ENCODE measurements at places on chromosomes 16 and 17.

DNA sequence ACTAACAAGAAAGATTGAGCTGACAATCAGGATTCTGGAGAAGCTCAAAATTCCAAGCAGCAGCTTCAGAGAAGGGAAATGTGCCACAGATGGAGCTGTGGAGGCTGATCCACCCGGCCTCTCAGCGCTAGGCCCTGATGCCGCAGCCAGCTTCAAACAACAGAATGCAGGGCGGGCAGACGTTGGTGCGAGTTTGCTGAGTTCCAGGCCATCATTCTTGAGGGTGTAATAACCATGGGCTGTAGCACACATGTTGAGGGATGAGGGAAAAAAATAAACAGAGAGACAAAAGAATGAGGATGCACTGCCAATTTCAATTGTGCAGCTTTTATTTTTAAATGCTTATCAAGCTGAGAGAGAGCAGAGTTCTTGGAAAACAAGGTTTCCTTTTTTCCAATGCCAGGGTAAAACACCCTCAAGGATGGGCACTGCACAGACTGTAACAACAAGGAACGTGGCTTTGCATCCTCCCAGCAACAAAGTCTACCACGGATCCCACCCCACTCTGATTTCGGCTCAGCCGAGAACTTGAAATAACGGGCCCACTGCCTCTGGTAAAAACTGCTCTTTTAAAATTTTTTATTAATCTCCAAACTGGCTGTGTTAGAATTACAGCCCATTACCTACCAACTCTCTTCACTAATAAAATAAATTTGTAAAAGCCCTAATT is 90.2 kb downstream of the SMG6 start:
- DNase-seq: no peak

- DNase-seq: no peak
Observed at GRCh38 chr16:85010446-85010930, 847 bp downstream of the ZDHHC7 start.

DNA sequence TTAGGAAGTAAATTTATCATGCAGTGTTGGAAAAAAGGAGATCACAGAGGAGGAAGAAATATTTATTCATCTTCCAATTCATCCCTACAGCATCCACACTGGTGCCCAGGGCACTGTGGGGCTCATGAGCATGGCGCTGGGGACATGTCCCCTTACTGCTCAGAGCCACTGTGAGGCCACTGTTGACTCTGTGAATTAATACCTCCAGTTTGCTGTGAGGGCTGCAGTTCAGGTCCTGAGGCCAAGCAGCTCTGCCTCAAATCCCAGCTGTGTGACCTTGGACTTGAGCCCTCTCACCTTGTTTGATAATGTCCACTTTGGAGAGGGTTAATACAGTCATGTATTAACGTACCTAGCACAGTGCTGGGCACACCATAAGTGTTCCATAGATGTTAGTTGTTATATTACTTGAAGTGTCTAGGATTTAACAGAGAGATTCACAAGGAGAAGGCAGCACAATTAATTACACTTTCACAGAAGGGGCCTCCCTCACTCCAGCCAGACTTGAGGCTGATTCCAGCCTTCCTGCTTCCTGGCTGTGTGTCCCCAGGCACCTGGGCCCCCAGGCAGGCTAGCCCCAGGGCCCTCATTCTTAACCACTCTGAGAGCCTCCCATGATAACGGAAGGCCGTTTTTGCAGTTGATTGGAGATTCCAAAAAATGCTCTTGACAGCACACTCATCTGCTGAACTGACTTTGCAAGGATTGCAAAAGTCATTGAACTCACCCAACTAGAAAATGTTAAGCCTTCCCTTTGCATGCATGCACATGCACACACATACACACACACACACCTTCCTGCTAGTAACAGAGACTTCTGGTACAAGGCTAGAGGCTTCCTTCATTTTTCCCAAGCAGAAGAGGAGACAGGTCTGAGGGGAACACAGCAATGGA is 29.4 kb downstream of the KATNIP start:
- DNase-seq: no peak

GRCh38 chr17:1709403-1709951 is 700 bp downstream of the TLCD2 start:
- no peak for DNase-seq

DNA sequence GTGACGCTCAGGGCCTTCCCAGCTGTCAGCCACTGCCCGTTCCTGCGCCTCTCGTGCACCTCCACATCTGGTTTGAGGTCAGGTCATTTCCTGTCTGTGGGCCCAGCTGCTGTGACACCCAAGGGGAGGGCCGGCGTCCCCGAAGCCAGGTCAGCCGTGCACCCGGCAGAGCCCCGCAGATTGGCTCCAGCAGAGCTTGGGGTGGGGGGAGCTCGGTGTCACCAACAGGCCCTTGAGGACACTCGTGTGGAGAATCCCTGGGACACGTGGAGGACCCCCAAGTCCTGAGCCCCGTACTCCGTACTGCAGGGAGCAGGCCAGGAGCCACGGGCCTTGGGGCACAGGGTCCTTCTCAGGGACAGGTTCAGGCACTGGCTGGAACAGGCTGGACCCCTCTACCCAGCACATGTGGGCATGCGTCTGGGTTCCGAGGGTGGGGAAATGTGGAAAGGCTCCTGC is 4.8 kb downstream of the SPATA2L start:
- DNase-seq: no peak

GRCh38 chr16:60166111-60166510 is 1432.0 kb upstream of the GOT2 start:
- no peak for DNase-seq

DNA sequence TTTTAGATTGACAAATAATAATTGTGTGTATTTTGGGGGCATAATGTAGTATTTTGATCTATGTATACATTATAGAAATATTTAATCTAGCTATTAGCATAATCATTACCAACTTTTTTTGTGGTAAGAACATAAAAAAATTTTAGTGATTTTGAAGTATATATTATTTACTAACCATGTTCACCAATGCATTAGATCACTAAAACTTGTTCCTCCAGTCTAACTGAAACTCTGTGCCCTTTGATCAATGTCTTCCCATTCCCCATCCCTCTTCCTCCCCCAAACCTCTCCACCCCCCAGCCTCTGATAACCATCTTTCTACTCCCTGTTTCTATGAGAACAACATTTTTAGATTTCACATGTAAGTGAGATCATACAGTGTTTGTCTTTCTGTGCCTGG is 8.5 kb downstream of the EFCAB13 start:
- no peak for DNase-seq

GRCh38 chr16:75289189-75289588 is 37.8 kb upstream of the BCAR1 start:
- no peak for DNase-seq

- no peak for DNase-seq
Observed at GRCh38 chr17:43463241-43463640, 20.5 kb upstream of the DHX8 start.

- no peak for DNase-seq
Observed at GRCh38 chr16:28491230-28491969, 474 bp downstream of the CLN3 start.

- DNase-seq: no peak
Observed at GRCh38 chr17:65013613-65014391, 42.7 kb downstream of the GNA13 start.

DNA sequence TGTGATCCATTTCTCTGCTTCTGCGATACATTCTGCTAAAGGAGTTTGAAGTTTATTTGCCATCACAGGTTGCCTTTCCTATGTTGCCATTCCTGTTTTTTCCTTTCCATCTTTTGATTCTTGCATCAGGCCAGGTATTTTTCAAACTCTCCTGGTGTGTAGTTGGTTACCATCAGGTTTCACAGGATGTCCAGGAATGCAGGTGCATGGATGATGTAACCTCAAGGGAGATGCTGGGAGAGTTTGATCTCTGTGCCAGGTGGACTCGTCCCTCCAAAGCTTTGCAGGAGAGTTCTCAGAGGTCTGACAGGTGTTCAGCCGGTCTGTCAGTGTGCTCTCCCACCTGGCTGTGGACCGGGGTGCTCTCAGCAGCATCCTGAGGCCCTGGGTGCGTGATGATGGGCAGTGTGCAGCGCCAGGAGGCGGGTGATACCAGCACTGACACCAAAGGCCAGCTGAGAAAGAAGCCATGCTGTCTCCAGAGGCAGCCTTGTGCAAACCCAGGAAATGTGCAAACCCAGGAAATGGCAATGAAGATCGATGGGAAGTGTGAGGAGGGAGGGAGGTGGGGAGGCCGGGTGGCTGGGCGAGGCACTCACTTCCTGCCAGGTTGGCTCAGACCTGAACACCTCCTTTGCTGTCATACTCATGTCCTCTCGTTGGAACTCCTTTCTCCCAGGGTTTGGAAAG is 1.7 kb downstream of the ATP2C2 start:
- DNase-seq: no peak

- no peak for DNase-seq
Observed at GRCh38 chr16:86211800-86212199, 298.5 kb upstream of the FOXF1 start.

DNA sequence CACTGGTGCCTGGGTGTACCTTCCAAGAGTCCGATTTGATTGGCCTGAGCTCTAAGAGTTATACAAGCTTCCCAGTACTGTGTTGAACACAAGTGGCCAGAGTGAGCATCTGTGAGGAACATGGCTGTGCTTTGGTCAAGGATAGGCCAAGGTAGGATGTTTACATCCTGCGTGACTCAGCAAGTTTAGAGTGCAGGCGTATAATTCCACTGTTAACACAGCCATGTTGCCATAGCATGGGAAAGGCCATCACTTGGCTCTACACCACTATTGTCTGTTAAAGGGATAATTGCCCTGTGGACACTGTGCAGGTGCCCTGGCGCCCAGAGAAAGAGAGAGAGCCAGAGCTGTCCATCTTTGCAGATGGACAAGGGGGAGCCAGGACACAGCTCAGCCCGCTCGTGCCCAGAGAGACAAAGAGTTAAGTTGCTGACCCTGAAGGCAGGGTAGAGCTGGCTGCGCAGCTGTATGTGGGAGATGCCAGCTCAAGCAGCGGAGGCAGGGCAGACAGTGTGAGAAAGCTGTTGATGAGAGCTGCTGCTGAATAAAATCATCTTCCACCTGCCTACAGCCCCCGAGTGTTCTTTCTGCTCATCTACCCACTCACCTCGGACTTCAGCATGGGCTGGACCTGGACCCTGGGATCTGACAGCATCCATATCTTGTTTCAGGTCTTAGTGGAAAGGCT is 11.7 kb downstream of the CFAP52 start:
- DNase-seq: no peak

GRCh38 chr16:23132775-23133463 is 16.3 kb downstream of the USP31 start:
- DNase-seq: no peak

- no peak for DNase-seq
Observed at GRCh38 chr16:78437352-78437968, 338.0 kb downstream of the WWOX start.

GRCh38 chr16:81261049-81261648 is 22.7 kb downstream of the BCO1 start:
- DNase-seq: no peak

DNA sequence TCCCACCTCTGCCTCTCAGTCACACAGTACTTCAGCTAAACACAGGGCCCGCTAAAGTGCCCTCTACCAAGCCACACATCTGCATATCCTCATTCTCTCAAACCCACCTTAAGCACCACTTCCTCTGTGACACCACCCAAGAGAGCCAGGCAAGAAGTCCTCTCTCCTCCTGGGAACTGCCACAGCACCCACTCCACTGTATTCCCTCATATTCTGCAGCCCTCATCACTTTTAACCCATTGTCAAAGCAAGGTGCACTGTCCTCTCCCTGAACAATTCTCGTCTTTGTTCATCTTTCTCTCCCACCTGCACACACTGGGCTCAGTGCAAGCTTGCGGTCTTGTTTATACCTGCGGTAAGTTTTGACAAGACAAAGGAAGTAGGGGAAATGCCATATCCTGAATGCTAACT is 13.6 kb downstream of the CHD9 start:
- no peak for DNase-seq

DNA sequence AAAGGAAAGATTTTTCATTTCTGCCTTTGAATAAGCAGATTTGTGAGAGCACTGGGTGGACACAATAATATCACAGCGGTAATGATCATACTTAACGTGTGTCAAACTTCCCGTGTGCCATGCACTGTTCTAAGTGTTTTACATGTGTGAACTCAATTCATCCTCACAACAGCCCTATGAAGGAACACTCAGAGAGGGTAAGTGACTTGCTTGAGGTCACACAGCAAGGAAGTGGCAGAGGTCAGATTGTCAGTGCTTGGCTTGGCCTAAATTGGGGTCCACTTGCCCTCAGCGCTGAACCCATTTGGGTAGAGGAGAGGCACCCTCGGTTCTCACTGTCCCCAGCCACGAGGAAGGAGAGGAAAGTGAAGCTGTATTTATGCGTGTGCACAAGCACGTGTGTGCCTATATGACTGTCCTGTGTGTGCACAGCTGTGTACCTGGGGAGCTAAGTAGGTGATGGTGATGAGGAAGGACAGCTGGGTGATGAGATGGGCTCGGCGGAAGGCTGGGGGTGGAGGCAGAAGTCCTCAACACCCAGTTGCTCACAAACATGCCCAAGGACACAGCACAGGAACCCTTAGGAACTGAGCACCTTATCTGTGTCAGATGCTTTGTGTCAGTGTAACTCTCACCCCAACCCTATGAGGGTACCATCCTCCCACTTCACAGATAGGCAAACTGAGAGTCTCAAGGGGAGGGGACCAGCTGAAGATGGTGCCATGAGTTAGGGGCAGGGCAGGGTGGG is 9.8 kb upstream of the ADGRG3 start:
- DNase-seq: no peak

DNA sequence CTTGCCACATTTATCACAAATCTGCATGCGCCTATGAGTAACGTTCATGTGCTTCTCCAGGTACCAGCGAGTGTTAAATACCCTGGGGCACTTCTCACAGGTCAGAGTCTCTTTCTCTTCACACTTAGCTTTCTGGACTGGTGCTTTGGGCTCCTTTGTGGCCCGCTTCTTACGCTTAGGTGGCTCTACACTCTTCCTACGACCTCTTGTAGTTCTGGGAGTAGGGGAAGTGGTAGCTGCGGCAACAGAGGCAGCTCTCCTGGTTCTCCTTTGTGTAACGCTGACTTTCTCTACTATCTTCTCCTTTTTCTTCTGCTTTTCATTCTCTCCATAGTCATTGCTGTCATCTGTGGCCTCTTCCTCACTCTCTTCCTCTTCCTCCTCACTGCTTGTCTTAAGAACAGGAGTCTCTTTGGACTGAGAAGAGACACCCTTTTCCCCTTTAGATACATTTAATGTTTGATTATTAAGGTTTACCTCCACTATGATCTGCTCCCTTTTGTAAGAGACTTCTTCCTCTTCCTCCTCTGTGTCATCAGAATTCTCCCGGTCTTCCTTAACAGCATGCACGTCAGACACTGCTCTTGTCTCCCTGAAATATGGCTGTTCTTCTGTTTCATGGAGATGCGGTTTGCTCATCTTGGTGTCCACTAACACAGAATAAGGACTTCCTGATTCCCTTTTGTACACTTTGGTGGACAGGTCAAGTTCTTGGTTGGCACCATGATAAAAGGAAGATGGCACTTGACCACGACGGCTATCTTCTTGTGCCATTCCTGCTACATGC is 45.0 kb downstream of the ZNF652 start:
- DNase-seq: no peak

- no peak for DNase-seq
Observed at GRCh38 chr17:17963694-17964436, 8.3 kb downstream of the TOM1L2 start.

DNA sequence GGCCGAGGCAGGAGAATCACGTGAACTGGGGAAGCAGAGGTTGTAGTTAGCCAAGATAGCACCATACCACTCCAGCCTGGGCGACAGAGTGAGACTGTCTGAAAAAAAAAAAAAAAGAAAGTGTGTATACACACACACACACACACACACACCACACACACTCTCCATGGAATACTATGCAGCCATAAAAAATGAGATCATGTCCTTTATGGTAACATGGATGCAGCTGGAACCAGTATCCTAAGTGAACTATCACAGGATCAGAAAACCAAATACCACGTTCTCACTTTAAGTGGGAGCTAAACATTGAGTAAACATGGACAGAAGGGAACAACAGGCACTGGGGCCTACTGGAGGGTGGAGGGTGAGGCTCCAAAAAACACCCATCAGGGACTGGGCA is 16.7 kb downstream of the NDUFAB1 start:
- DNase-seq: no peak

Measured in coronary artery (tissue), 2 donors.